ENCODE measurements at places on chromosomes 12 and 14. TPM values are rescaled to one million over a fixed set of nuclear protein-coding genes. Genes with fewer than 3 reads are reported as not detected.

The TMEM106C gene
- 63.5 TPM for polyA plus RNA-seq

The BMAL2 gene
- 3.3 TPM for polyA plus RNA-seq

- DNase-seq, result no peak
These were observed 235.3 kb downstream of the KSR2 start for GRCh38 chr12:117733549-117733805.

DNA sequence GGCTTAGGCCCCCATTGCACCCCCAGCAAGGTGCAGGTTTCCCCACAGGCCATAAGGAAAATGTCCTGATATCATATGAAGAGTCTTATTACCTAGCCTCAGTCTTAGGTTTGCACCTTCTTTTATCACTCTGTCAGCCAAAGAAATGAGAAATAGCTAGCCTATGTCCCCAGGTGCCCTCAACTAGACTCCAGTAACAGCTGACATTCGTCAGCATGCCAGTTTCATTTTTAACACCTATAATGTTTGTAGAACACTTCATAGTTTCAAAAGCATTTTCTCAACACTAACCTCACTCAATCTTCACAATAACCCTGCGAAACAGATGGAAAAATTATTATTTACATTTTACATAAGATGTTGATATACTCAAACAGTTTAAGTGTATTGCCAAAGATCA lies 24.0 kb upstream of the OR10P1 start:
- no peak for DNase-seq

DNA sequence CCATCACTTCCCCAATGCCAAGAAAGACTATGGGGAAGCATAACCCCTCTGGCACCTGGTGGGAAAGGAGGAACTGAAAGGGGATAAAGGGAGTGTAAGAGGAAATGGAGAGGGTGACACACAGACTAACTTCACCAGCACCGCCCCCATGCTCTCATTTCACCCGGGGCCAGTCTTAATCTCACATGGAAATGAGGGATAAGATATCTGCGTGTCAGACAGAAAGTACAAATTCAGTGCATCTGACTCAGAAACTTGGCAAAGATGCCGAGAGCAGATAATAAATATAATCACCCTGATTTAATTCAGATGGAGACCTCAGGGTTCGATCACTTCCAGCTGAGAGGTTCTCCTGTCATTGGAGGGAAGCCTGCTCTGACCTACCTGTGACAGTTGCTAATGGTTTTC lies 191.6 kb downstream of the DUSP6 start:
- DNase-seq, result no peak

GRCh38 chr12:110917467-110917866 lies 2.9 kb downstream of the MYL2 start:
- DNase-seq, result no peak
